ENCODE measurements at places on chromosomes 11 and 22.

DNA sequence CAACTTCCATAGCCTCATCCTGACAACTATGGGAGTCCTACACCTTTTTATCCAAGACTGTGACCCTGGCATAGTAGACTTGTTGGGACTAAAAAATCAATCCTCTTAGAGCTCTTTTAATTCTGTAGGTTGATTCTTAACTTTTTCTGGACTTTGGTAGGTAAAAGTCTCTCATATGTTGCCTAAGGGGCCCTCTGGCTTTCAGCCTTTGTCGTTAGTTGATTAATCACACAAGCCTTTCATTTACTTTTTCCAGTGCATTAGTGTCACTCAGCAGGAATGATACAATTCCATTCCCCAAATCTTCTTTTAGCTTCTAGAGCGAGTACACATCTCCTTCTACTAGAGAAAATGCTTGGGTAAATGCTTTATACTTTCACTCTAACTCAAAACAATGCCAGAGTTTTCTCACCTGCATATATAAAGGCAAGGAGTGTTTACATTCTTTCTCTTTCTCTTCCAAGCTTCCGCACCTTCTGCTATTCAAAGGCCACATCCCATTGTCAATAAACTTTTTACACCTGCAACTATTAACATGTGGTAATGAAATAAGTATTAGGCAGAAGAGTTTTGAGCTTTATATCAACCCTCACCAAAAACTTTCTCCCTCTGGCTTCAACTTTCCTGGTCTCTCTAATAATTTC is 516.6 kb downstream of the FAM181B start:
- no peak for DNase-seq

DNA sequence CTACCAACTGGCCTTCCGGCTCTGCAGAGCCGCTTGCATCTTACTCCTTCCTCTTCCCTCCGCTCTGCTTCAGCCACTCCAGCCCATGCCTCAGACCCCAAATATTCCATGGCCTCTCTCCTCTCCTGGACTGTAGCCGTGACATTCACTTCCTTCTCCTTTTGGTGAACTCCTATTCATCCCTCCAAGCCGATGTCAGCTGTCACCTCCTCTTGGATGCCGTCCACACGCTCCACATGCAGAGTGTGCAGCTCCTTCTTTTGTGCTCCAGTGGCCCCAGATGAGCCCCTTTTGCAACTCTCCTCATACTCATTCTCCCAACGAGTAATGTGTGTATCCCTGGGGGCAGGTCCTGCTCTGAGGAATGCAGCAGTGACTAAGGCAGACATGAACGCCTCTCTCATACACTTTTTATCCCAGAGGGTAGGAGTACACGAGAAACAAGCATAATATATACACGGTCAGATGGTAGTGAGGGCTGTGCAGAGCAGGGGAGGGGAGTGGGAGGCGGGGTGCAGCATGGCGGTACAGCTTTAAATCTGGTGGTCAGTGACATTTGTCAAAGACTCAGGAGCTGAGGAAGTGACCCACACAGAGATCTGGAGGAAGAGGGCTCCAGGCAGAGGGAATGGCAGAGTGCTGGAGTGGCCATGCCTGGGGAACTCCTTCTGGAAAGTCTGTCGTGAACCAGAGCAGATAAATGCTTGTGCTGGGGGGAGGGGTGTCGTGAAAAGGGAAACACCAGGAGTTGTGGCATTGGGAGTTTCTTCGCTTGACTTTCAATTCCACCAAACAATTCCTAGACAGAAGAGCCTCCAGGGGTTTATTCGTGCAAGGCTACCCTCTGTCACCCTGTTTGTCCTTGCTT is 83.8 kb upstream of the ATXN10 start:
- DNase-seq: no peak

- no peak for DNase-seq
Measured at GRCh38 chr11:130128626-130129025, 31.0 kb upstream of the ST14 start.

DNA sequence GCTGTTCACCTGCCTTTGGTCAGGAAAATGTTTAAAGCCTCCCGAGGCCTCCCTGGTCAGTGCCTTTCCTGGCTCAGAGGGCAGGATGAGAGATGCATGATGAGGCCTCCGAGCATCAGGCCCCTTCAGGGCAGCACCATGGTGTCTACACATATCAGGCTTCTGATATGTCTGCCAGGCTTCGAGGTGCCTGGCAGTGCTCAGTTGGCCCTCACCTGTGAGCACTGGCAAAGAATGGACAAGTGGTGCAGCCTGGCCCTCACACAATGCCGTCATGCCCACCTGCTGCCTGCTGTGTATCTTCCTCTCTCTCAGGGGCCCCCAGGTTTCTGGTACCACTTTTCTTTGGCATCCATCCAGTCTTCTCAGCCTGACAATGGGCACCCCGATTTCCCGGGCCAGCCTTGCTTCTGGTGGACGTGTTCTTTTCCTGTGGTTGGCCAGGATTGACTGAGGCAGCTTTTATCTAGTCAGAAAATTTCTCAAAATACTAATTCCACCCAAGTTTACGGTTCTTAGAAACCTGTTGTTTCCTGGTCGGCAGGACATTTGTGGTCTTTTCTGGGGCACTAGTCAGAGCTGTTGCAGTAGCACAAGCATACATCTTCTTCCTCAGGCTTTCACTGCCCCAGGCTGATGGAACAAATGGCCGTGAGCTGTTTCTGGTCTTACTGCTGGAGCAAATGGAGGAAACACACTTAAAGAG is 76.8 kb upstream of the SUSD2 start:
- no peak for DNase-seq

- DNase-seq: no peak
Measured at GRCh38 chr22:24201681-24202614, 20.7 kb downstream of the SUSD2 start.

DNA sequence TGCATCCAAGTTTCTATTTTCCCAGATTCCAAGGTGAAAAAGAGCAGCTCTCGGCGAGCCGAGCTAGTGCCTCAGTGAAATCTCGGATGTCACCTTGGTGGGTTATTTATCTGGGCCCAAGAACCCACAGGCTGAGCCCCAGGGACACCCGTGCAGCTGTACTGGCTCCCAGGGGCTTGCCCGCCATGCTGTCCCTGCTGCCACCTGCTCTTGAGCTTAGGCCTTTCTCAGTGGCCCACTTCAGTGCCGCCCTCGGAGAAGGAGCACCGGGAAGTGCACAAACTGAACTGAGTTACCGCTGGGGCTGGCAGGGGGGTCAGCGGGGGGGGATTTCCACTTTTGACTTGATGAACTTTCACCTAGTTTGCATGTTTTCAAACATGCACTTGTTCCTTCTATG is 27.9 kb downstream of the CPT1A start:
- DNase-seq: no peak

DNA sequence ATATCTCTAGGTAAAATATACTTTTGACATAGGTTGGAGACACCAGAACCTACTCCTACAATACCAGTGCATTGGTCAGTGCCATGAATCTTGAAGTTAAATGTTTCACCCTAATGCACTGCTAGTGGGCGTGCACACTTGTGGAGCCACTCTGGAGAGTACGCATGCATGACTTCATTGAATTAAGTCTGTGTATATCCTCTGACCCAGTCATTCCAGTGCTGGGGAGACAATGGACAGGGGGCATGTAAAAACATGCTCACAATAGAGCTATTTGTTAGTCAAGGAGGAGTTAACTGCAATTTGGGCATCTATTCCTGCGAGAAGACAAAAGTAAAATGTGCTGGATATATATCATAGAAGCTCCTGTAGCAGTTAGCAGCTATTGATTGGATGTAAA is 335.4 kb upstream of the NCAM1 start:
- no peak for DNase-seq

DNA sequence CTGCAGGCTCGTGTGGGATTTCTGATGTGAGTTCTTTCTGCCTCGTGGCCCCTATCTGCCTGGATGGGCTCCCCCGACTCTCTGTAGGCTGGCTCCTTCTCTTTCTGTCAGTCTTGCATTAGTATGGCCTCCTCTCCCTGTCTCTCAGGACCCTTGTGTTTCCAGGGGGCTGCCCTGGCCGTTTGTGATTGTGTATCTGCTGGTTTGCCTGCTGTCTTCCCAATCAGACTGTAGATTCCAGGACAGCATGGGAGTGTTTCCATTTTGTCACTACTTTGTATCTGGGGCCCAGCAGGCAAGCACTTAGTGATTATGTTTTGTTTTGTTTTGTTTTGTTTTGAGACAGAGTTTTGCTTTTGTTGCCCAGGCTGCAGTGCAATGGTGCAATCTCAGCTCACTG is 25.6 kb downstream of the SNAP29 start:
- no peak for DNase-seq

DNA sequence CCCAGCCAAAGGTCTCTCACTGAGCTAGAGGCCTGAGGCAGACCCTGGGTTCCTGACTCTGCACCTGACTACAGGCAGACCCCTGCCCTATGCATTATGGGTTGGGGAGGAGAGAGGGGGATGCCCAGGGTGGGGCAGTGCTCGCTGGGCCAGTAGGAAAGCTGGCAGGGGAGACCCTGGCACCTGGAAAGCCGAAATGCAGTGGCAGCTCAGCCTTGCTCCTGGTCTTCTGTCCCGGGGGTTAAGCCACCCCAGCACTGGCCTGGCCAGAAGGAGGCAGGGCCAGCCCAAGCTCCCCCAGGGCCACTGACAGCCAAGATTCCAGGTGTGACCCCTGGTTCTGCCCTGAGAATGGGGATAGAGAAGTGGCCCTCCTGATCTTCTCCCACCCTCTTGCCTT is 5.4 kb downstream of the ARAP1 start:
- no peak for DNase-seq

GRCh38 chr11:117782101-117782500 is 14.9 kb downstream of the DSCAML1 start:
- DNase-seq: no peak

DNA sequence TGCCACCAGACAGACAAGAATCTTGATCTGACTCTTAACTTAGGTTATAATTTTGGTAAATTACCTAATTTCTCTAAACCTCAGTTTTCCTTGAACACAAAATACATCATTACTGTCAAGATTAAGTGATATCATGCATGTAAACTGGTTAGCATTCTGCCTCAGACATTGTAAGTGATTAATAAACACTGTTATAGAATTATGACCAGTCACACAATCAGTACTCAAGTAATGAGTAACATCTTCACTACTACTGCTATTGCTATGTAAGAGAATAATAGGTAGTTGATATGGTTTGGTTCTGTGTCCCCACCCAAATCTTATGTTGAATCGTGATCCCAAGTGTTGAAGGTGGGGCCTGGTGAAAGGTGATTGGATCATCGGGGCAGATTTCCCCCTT is 218.9 kb downstream of the SBF2 start:
- no peak for DNase-seq

DNA sequence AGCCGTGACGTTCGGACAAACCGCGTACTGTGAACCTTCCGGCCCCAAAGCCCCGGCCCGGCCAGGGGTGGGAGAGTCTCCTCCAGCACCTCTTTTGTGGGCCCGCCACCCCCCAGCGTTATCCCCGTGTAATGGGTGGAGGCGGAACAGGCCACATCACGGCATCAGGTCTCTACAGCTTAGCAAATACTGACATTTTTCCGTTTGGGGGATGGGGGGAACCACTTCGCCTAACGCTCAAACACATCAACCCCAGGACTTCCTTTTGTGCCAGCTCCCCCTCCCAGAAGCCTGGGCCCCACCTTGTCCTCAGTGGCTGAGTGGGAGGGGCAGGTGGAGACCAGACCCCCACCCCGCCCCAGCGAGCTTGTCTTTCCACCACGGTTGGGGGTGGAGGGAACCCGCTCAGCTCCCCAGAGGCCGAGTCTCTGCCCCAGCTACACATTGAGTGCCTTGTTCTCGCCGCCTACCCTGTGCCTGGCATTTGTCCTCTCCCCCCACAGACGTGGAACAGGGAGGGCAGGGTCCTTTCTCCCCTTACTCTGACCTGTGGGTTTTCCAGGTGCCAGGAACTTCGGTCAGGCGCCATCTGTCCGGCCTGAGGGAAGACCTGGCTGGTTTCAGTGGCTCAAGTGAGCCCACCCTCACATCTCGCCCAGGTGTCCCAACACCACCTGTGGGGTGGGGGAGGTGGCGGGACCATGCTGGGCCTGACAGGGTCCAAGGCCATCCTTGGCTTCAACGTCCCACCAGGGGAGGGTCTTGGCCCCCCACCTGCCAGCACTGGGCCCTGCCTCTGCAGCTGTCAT is 29.6 kb downstream of the SBF1 start:
- DNase-seq: no peak

DNA sequence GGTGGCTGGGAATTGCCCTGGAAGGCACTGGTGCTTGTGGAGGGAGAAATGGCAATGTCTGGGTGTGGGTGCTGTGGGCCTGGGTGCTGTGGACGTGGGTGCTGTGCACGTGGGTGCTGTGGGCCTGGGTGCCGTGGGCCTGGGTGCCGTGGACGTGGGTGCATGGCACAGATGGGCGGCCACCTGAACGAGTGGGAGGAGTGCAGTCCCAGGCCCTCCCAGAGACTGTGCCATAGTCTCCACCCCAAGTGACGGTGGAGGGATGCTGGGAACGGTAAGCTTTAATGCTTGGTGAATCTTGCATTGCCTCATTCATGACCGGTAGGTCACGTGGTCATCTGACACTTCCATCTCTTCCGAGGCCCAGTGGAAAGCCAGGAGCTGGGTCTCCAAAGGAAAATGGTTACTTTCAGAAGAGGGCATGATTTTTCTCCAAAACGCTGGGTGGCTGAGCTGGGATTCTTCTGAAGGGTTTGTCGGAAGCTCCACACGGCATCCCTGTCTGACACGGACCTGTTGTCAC is 28.8 kb upstream of the BRSK2 start:
- no peak for DNase-seq

DNA sequence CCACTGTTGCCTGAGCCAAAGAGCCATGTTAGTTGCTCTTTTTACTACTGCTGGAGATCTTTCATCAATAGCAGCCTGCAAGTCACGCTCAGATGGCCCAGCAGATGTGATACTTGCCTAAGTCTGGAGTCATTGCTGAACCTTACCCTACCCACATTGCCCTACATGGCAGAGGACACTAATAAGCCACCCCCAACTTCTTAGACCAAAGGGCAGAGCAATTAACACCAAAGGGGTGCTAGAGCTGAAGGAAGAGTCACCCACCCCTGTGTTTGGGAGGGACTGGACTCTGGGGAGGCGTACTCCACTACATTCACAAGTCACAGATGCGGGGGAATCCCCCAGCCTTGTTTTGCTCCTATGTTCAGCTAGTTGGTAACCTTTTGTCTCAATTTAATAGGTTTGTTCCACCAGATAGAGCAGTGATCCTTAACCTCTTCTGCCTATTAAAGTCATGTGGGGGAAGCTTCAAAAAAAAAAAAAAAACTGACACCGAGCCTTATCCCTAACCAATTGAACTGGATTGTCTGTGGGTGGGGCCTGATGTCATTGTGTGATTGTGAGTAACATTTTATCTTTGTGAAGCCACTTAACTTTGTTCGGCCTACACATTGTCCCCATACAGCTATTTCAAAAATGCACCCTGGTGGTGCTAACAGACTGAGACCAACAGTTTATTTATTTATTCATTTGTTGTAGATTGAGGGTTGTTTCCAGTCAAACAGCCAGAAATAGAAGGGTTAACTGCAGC is 13.1 kb downstream of the ADM start:
- DNase-seq: no peak

DNA sequence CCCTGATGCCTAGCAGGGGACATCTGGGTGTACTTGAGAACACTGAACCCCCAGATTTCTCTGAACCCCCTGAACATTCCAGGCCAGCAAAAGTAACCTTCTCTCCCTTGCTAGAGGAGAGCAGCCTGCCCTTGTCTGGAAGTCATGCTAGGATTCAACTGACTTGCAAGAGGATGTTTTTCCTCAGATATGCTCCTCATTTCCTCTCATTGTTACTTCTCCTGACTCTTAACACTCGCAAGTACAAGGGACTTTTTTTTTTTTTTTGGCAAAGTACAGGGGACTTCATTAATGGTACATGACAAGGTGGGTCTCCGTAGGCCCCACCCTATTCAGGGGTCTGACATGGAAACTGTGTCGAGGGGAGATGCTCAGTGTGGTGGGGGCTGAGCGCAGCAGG is 6.3 kb upstream of the MCHR1 start:
- no peak for DNase-seq

Measured in neuronal stem cell (in vitro differentiated cells).